Right cardiac atrium (tissue), 5 donors: ENCODE measurements at places on chromosomes 16 and 17.

- peak; percentile 68 for DNase-seq
These were observed 51.7 kb downstream of the PLXDC1 start for GRCh38 chr17:39099663-39100286.

GRCh38 chr17:44922746-44923470 lies 7.6 kb upstream of the GFAP start:
- DNase-seq, result no peak

DNA sequence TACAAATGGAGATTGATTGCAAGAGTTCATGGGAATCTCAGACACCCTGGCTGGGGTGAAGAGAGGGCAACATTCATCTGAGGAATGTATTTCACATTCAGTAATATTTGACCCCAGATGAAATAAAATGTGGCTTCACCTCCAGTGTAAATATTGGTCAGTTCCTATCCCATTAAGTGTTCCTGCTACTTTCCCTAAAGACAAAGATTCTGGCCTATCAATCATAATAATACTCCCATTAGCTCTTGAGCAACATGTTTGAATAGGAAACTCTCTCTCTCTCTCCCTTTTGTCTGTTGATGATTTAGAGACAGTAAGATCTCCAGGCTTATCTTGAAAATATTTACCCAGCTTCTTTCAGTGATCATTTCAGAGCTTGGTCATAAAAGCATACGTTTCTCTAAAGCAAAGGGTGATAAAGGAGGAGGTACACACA lies 70.1 kb downstream of the KCNJ2 start:
- no peak for DNase-seq

DNA sequence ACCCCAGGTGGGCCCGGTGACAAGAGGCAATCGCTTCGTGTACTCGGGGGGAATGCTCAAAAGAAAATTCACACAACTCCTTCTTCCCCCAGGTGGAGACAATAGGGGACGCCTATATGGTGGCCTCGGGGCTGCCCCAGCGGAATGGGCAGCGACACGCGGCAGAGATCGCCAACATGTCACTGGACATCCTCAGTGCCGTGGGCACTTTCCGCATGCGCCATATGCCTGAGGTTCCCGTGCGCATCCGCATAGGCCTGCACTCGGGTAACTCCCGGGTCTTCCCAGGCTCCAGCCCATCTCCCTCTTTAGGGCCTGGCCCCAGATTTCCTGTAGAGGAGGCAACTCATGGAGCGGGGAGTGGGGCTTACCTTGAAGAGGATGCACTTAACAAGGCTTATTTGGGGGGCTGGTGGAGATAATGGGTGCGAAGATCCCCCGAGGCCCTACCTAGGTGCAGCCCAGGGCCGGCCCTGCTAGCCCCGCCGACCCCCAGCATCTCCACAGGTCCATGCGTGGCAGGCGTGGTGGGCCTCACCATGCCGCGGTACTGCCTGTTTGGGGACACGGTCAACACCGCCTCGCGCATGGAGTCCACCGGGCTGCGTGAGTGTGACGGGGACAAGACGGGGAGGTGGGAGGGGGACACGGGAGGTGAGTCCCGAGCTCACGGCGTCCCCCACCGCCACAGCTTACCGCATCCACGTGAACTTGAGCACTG lies 13.0 kb downstream of the GUCY2D start:
- DNase-seq, result no peak

GRCh38 chr16:67658849-67659674 lies 998 bp downstream of the ACD start:
- DNase-seq, result no peak

DNA sequence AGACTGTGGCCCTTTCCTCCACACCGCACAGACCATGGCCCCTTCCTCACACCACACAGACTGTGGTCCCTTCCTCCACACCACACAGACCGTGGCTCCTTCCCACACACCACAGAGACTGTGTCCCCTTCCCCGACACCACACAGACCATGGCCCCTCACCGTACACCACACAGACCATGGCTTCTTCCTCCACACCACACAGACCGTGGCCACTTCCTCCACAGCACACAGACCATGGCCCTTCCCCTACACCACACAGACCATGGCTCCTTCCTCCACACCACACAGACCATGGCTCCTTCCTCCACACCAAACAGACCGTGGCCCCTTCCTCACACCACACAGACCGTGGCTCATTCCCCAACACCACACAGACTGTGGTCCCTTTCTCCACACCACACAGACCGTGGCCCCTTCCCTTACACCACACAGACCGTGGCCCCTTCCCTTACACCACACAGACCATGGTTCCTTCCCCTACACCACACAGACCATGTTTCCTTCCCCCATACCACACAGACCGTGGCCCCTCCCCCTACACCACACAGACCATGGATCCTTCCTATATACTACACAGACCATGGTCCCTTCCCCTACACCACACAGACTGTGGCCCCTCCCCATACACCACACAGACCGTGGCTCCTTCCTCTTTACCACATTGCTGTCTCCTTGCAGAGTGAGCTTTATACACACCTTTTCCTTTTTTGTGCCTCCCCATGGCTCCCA lies 297.5 kb upstream of the FOXF1 start:
- no peak for DNase-seq

GRCh38 chr17:33756021-33756420 lies 462.9 kb upstream of the ASIC2 start:
- DNase-seq, result no peak

DNA sequence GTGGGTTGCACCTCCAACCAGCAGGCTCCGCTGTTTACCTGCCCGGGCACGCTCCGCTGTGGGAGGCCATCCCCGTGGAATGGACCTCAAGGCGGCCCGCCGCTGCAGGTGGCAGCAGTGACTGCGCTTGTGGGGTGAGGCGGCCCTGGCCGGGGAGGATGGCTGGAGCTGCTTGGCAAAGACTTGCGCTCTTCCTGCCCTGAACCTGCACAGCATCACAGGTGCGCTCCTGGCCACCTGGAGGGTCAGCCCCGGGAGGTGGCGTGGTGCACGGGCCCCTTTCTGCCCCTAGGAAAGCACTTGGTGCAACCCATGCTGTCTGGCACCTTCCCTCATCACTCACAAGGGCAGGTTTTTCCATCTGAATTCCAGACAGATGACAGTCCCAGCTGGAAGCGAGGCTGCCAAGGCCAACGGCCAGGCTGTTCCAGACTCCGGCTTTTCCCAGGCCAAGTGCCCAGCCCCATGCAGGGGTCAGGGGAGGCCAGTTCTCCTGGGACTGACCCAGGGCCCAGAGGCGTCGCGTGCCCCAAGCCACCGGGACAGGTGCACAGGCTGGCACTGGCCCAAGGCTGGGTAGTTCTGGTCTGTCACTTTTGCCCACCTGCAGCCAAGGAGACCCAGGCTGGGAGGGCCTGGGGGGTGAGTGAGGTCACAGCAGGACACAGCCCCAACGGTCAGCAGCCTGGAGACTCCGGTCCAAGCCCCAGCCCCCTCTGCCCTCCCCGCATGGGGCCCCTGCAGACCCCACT lies 13.3 kb downstream of the UTS2R start:
- peak; percentile 70 for DNase-seq

GRCh38 chr17:16460796-16461605 lies 31.0 kb downstream of the LRRC75A start:
- no peak for DNase-seq

- DNase-seq, result no peak
These were observed 23.3 kb downstream of the GPR179 start for GRCh38 chr17:38320482-38320881.

GRCh38 chr17:82408288-82408937 lies 9.7 kb upstream of the HEXD start:
- no peak for DNase-seq

DNA sequence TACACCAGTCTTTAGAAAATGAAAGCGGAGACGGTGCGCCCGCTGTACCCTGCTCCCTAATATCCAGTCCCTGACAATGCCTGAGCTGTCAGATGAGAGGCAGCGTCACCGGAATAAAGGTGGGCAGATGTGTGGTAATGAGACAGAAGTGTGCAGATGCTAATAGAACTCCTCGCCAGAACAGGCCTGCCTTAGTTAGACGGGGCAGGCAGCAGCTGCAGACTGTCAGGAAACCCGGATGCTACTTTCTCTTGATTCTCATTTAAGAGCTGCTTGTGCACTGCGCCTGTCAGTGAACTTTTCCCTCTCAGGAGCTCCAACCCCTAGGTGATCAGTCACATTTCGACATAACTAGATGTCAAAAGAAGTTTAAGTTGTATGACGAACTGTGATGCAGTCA lies 221.8 kb upstream of the IRX3 start:
- no peak for DNase-seq

DNA sequence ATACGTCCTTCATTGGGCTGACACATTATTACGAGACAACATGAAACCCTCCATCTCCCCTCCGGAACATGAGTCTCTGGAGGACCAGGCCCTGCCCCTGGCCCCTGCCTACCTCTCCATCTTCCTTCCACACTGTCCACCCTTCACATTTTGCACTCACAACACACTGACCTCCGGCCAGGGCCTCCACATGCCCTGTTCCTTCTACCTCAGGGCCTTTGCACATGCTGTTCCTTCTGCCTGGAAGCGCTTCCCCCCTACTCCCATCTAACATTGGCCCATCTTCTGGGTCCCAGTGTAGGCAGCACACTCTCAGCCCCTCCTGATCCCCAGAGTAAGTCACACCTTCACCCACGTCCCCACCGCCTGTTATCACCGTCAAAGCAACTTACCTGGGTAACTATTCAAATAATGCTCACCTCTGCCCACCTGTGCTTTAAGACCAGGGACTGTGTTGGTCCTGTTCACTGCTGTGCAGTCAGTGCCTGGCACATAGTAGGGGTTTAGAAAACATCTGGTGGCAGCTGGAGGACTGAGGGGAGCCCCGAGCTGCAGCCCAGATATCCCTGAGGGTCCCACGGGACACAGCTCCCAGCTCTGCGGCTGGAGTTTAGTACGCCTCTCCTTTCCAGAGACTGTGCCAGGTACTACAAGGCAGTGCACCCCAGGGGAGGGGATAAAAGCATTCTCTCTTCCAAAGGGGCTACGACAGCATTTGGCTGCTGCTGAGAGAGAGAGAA lies 27.2 kb downstream of the RPH3AL start:
- peak; percentile 3 for DNase-seq

GRCh38 chr17:14997290-14997689 lies 267.8 kb downstream of the PMP22 start:
- DNase-seq, result no peak

GRCh38 chr16:85853547-85854545 lies 45.1 kb upstream of the IRF8 start:
- DNase-seq, result no peak

DNA sequence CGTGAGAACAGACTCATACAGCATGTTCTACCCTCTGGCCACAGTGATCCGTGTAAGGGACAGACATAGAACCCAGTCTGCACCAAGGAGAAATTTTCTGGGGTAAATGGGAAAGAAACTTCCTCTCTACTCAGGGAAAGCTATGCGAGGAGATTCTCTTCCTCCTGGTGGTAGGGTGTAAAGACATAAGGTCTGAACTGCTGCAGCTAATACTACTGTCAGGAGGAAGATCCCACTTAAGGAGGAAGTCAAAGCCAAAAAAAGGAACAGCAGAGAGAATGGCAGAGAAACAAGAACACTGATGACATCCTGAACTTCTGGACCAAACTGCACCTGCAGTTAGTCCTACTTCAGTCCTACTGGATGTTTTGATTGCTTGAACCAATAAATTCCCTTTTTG lies 7.1 kb upstream of the TM4SF5 start:
- no peak for DNase-seq

GRCh38 chr16:60636117-60636516 lies 1400.1 kb downstream of the CDH8 start:
- DNase-seq, result no peak

- DNase-seq, result no peak
These were observed 288.3 kb downstream of the CNTNAP4 start for GRCh38 chr16:76565542-76565941.

- DNase-seq, result no peak
These were observed 80.3 kb upstream of the PSMD7 start for GRCh38 chr16:74216319-74216718.

GRCh38 chr16:24053099-24053946 lies 202.8 kb upstream of the CACNG3 start:
- no peak for DNase-seq

DNA sequence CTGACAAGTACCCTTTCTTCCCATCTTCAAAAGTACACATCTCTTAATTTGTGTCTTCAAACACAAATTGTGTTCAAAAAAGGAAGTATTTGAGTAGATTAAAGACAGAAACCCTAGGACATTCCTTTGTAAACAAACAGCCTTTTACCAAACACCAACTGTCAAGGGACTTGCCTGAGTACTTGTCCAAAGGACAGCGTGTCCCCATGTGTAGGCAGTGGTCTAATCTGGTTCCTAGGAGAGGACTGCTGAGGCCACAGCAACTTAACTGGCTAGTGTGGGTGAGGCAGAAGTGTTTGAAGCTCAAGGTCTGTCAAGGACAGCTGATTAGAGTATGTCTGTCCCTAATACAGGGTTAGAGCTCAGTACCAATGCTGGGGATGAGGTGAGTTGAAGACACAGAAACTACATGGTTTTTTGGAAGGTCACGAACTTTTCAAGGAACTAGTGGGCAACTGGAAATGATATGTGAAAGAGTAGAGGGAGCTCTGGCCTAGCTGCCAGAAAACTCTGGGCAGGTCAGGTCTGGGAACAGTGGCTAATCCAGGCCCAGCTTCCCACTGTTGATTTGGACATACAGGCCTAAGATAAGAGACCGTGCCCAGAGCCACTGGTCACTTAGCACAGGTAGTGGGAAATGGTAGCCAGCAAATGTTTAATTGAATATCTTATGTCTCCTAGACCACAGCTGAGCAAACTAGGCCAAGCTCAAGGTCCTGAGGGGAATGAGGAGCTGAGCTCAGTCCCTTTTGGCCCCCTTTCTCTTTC lies 10.1 kb downstream of the HMOX2 start:
- DNase-seq, result no peak

DNA sequence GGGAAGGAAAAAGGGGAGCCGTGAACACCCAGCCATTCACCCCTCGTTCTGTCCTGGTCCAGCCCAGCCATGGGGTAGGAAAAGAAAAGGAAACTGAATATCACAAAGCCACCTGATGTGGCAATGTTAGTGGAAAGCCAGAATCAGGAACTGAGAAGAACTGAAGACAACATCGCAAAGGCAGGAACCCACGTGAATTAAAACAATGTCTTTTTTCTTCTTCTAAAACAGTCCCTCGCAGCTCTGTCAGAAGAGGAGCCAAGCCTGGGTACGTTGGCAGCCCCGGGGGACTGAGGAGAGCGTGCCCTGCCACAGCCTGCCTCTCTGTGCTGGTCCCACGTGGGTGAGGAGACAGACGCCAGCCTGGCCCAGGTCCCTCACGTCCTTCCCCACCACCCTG lies 55.0 kb downstream of the ZNF423 start:
- DNase-seq, result no peak

DNA sequence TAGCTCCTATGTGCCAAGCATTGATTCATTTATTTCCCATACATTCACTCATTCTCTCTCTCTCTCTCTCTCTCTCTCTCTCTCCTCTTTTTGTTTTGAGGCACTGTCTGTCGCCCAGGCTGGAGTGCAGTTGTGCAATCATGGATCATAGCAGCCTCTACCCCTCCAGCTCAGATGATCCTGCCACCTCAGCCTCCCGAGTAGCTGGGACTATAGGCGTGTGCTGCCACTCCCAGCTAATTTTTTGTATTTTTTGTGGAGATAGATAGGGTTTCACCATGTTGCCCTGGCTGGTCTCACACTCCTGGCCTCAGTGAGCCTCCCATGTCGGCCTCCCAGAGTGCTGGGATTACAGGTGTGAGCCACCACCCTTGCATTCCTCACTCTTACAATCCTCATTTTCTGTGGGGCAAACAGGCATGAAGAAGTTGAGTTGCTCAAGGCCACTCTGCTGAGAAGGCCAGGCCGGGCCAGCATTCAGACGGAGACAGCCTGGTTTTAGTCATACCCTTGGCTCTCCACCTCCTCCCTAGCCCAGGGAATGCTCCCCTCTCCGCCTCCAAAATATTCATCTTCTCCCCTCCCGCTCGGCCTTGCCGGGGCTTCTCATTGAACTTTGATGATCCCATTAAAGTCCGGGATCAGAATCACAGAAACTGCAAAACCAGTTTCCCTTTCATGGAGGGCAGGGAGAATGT lies 765 bp upstream of the PRM2 start:
- no peak for DNase-seq
